ENCODE measurements at places on chromosomes 4 and X. TPM values are rescaled to one million over a fixed set of nuclear protein-coding genes. Genes with fewer than 3 reads are reported as not detected.
A peak's percentile ranks its signal among the peaks of the same experiment; 100 is the strongest.

DNA sequence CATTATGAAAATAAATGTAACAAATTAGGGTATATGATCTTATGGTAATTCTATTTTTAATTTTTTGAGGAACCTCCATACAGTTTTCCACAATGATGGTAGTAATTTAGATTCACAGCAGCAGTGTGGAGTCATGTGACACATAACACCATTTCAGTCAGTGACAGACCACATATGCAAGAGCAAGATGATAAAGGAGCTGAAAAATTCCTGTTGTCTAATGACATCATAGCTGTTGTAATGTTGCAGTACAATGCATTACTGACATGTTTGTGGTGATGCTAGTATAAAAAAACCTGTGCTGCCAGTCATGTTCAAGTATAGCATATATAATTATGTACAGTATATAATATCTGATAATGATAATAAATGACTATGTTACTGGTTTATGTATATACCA is 28.5 kb downstream of the EMCN start:
- H3K27ac ChIP-seq: no peak overlapping the region
- no peak for DNase-seq
- H3K27me3 ChIP-seq: no peaks in the 10 kb centered on the region
- no peaks in the 10 kb centered on the region for H3K4me1 ChIP-seq

GRCh38 chr4:48379587-48380180 is 38.4 kb downstream of the SLAIN2 start:
- H3K4me3 ChIP-seq: no peak overlapping the region
- no peaks in the 10 kb centered on the region for H3K27me3 ChIP-seq
- peaks cover 18% of the 10 kb centered on the region for H3K4me1 ChIP-seq
- peaks cover 9% of the 10 kb centered on the region for H3K36me3 ChIP-seq
- no peak for DNase-seq
- H3K27ac ChIP-seq: no peak overlapping the region

DNA sequence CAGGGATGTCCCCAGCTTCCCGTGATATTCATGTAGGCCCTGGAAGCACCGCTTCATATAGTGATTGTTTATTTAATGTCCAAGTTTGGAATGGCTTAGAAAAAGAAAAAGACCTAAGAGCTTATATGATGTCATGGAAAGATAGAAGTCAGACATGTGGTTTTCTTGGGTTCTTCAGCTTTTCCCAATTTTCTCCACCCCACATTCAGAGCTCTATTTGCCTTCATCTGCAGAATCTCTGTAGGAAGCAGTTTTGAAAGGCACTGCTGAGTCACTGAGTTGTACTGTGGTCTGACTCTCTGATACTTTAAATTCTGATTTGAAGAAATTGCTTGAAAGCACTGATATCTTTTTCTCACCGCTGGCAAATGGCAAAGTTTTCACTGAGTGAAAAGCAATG is 120.6 kb upstream of the EDNRA start:
- no peaks in the 10 kb centered on the region for H3K36me3 ChIP-seq
- DNase-seq: no peak
- peak overlapping the region; percentile 92 for H3K27ac ChIP-seq
- no peak overlapping the region for H3K4me3 ChIP-seq
- peaks cover 26% of the 10 kb centered on the region for H3K4me1 ChIP-seq
- H3K27me3 ChIP-seq: no peaks in the 10 kb centered on the region

- no peaks in the 10 kb centered on the region for H3K36me3 ChIP-seq
- H3K27me3 ChIP-seq: no peaks in the 10 kb centered on the region
- H3K4me3 ChIP-seq: no peak overlapping the region
- no peak overlapping the region for H3K27ac ChIP-seq
- no peak for DNase-seq
- H3K4me1 ChIP-seq: no peaks in the 10 kb centered on the region
Measured at GRCh38 chrX:39157796-39158195, 356.5 kb downstream of the MID1IP1 start.

DNA sequence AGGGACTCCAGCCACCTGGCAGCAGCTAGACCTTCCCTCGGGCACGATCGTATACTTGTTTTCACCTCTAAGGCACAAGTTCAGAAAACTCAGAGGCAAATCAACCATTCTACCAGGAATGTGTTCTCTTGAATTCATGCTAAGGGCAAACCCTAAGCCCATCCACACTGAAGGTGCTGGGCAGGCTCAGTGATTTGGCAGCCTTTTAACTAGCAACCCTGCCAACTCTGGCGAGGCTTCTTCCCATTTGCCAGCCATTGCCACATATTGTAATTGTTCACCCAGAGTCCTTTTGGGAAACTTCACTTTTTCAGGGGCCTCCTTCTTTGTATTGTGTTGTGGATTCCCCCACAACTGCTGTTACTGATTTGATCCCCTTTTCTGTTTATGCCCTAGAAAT is 298.6 kb upstream of the LDB2 start:
- H3K4me1 ChIP-seq: no peaks in the 10 kb centered on the region
- H3K27me3 ChIP-seq: no peaks in the 10 kb centered on the region
- H3K36me3 ChIP-seq: no peaks in the 10 kb centered on the region
- H3K27ac ChIP-seq: no peak overlapping the region
- H3K4me3 ChIP-seq: no peak overlapping the region

DNA sequence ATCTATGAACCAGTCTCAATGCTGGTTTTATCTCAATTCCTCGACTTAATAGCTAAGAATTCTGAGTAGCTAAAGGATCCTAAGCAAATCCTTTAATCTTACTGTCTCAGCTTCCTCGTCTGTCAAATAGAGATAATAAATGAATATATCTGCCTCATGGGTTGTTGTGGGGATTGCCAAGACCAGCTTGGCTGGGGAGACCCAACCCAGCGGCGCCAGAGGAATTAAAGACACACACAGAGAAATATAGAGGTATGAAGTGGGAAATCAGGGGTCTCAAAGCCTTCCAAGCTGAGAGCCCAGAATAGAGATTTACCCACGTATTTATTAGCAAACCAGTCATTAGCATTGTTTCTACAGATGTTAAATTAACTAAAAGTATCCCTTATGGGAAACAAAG is 41.9 kb downstream of the SLC34A2 start:
- no peak overlapping the region for H3K27ac ChIP-seq
- H3K36me3 ChIP-seq: no peaks in the 10 kb centered on the region
- H3K4me3 ChIP-seq: no peak overlapping the region
- no peaks in the 10 kb centered on the region for H3K27me3 ChIP-seq
- H3K4me1 ChIP-seq: no peaks in the 10 kb centered on the region

GRCh38 chr4:153215921-153216320 is 11.7 kb downstream of the TRIM2 start:
- peaks cover 36% of the 10 kb centered on the region for H3K4me1 ChIP-seq

GRCh38 chr4:7759635-7760034 is 180.0 kb downstream of the AFAP1 start:
- H3K4me1 ChIP-seq: peaks cover 17% of the 10 kb centered on the region
- H3K27me3 ChIP-seq: no peaks in the 10 kb centered on the region
- H3K4me3 ChIP-seq: no peak overlapping the region
- no peaks in the 10 kb centered on the region for H3K36me3 ChIP-seq
- DNase-seq: no peak

DNA sequence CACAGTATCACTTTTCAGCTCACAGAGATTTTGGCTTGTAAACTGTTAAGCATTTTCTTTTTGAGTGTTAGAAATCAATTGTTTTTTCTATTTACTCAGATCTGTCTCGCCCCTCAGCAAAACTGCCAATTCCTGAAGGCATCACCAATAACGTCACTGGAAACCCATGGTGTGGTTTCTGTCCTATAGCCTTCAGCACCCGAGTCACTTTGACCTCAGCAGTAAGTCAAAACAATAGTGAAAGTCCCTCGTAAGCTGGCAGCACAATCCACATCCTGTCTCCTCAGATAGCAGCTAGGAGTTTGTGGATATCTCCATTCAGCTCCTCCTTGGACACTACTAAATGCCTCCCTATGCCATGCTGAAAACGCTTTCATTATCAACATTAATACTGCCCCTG is 1787.4 kb upstream of the ADGRL3 start:
- H3K4me1 ChIP-seq: no peaks in the 10 kb centered on the region
- no peak for DNase-seq
- H3K27me3 ChIP-seq: no peaks in the 10 kb centered on the region
- H3K36me3 ChIP-seq: no peaks in the 10 kb centered on the region
- H3K4me3 ChIP-seq: no peak overlapping the region
- no peak overlapping the region for H3K27ac ChIP-seq

DNA sequence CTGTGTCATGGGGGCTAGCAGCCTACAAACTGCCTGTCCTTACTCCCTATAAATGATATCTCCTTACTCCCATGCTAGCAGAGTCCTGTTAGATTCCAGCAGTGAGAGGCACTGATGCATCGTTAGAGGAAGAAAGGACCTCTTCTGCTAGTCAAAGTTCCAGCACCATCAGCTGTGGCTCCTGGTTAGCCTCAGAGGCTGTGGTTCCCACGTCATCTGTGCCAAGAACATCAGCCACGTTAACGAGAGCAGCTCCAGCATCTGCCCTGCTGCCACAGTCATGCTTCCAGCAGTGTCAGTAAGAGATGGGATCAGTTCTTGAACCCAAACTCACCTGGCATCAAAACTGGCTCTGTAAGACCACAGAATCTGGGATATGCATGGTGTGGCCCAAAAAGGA is 88.5 kb downstream of the SLC2A9 start:
- H3K4me3 ChIP-seq: no peak overlapping the region
- DNase-seq: no peak
- no peak overlapping the region for H3K27ac ChIP-seq
- peaks cover 13% of the 10 kb centered on the region for H3K27me3 ChIP-seq

DNA sequence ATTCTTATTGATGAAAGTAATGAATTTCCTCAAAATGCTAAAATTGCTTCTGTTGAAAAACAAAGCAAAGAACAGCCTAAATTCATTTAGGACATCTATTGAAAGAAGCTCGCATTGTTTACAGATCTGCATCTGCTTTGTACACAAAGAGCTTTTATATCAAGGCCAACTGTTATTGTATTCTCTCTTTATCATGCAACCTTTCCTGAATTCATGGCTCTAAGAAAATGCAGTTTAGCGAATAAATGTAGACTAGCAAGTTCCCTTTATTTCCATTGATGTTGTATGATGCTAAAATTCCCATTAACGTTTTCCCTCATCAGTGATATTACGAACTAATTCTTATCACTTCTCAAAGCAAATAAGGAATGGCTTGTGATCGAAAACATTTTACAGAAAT is 446.3 kb downstream of the MID1IP1 start:
- DNase-seq: no peak
- no peaks in the 10 kb centered on the region for H3K36me3 ChIP-seq
- no peaks in the 10 kb centered on the region for H3K27me3 ChIP-seq

DNA sequence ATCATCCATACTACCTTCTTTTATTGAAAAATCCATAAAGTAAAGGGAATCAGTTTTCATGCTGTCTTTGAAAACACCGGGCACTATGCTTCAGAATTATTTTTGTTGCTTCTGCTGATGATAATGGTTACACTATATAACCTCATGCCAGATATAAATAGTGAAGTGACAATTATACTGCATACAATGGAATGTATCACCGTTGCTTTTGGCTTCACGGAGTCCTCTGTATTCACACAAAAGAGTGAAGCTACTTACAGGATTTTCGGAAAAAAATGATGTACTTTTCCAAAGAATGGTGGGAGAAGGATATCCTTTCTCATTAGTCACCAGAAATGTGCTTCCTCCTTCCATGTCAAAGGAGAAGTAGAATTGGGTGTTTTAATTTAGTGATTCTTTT is 159.1 kb upstream of the PITX2 start:
- no peaks in the 10 kb centered on the region for H3K36me3 ChIP-seq
- no peaks in the 10 kb centered on the region for H3K4me1 ChIP-seq
- no peak overlapping the region for H3K4me3 ChIP-seq
- DNase-seq: no peak
- H3K27ac ChIP-seq: no peak overlapping the region

GRCh38 chr4:7041246-7041645 is 1.9 kb upstream of the TADA2B start:
- H3K4me1 ChIP-seq: 0 out of 2 replicates have a peak, but pooled peaks cover 16% of the 10 kb centered on the region
- H3K27ac ChIP-seq: no peak overlapping the region
- no peak overlapping the region for H3K4me3 ChIP-seq
- no peaks in the 10 kb centered on the region for H3K36me3 ChIP-seq

DNA sequence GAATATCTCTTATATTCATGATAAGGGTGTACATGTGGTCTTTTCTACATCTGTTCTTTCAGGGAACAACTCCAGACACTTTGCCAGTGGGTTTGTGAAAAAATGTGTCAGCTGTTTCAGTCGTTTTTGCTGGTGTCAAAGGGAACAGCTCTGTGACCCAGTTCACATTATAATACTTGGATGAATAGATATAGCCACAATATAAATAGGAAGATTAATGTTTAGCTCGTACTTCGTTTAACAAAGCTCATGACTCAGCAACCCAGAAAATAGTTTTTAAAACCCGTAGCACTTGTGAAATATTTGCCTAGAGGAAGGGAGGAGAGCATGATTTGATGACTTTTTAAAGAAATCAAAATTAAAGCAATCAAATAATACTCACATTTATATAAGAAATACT is 7.9 kb downstream of the LIAS start:
- peak overlapping the region; percentile 57 for H3K27ac ChIP-seq
- peaks cover 18% of the 10 kb centered on the region for H3K36me3 ChIP-seq
- no peak for DNase-seq
- peaks cover 9% of the 10 kb centered on the region for H3K4me1 ChIP-seq
- H3K27me3 ChIP-seq: no peaks in the 10 kb centered on the region

DNA sequence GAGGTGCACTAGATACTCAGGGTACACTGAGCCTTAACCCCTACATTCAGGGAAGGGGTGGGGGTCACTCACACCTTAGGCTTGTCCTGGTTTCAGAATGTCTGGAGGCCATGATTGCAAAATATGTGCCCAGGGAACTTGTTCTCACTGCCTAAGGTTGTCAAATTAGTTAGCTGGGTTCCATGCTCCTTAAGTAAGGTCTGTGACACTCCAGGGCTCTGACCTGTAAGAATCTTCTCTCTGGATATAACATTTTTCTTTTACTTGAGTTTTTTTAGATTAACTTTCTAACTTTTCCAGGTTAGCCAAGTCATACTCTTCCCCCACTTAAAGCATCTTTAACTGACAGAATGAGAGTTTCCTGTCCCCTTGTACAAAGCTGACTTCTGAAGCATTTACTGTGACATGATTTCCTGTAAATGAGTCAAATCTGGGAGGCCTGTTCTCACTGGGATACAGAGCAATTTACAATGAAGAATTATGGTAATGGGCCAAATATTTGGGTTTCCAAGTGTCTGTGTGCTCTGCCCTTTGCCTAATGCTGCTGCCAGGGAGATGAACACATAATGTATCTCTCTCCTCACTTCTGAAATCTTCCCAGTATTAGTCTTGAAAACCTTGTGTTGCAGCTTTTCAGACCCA is 101.7 kb downstream of the GATB start:
- H3K4me1 ChIP-seq: no peaks in the 10 kb centered on the region
- H3K36me3 ChIP-seq: no peaks in the 10 kb centered on the region
- no peak overlapping the region for H3K4me3 ChIP-seq
- H3K27ac ChIP-seq: no peak overlapping the region
- no peaks in the 10 kb centered on the region for H3K27me3 ChIP-seq
- no peak for DNase-seq

GRCh38 chr4:183097231-183098018 is 1.6 kb upstream of the WWC2 start:
- H3K36me3 ChIP-seq: no peaks in the 10 kb centered on the region
- H3K4me3 ChIP-seq: peak overlapping the region; percentile 67
- no peak for DNase-seq
- H3K4me1 ChIP-seq: peaks cover 34% of the 10 kb centered on the region

Gene SPANXB1
- 31.4 TPM for total RNA-seq

Gene GNRHR
- total RNA-seq: not detected

All from PC-9 (cell line).